GDM1 (cell line): ENCODE measurements at places on chromosomes 16 and 17.

- no peak for DNase-seq
These were observed 19.4 kb downstream of the GGA3 start for GRCh38 chr17:75241996-75242460.

- DNase-seq: no peak
These were observed 170.7 kb downstream of the NTN1 start for GRCh38 chr17:9192010-9192409.

- DNase-seq: no peak
These were observed 28.0 kb downstream of the PRKCB start for GRCh38 chr16:23863511-23864422.

DNA sequence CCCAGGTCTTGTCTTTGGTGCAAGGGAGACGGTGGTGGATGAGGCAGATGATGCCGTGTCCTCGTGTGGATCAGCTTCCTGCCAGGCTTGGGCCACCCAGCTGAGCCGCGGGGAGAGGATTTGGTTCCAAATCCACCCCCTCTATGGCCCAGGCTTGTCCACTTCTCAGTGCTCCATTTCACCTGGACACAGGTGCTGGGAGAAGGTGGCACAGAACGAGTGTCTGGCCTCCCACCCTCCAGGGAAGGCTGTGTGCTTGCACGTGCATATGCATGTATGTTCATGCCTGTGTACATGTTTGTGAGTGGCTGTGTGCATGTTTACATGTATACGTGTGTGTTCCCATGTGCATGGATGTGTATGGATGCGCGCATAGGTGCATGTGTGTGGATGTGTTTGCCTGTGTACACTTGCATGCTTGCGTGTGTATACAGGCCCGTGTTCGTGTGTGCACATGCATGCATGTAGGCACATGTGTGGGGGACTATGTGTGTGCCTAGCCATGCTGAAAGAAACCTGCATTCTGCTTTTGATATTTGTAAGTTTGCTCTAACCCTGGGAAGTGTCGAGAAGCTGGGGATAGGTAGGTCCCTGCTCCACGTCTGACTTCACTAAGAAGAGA lies 196.3 kb downstream of the IRF8 start:
- no peak for DNase-seq

DNA sequence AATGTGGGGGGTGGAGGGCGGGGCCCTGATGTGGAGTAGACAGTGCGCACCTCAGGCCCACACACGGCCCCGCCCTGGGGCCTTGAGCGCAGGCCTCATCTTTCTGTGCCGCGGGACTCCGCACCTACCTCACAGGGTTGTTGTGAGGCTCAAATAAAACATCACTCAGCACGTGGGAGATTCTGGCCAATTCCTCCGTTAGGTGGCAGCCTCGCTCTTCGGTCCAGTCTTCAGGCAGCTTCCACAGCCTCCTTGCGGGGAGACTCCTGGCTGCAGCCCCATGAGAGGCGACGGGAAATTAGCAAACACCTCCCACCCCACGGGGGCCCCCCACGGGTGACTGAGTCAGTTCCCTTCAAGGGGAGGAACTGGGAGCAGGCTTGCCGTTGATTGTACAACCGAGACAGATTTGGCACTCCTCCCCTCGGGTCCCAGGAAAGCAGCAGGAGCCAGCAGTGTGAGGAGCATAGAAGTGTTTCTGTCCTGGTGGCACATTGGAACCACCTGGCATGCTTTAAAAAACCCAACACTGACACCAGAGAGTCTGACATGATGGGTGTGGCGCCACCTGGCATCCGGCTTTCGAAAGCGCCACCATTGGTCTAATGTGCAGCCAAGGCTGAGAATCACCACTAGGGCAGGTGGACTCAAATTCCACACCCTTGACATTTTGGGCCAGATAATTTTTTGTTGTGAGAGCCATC lies 7.6 kb downstream of the MRM1 start:
- no peak for DNase-seq

GRCh38 chr17:58378733-58379510 lies 26.9 kb upstream of the SUPT4H1 start:
- no peak for DNase-seq

DNA sequence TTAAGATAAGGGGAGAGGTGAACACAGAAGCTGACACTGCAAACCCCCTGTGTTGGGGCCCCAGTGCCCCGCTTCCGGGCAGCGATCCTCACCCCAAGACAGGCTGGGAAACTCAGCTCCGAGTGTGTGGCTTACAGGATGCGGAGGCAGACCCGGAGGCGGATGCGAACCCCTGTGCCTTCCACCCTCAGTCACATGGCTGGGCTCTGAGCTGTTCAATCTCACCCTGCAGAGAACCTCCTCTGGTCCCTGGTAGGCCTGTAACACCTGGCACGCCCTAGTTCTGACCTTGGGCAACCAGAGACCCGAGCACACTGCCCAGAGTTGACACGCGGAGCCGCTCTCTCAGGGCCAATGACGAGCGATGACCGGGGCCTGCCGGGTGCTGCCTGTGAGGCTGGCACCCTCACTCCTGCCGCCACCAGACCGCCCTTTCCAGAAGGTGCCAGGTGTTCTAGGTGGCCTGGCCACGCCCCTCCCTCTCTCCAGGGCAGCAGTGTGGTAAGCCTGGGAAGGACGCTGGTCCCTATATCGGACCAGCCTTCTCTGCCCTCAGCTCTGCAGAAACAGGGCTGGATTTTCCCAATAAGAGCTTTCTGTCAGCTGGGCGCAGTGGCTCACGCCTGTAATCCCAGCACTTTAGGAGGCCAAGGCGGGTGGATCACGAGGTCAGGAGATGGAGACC lies 23.3 kb downstream of the MEAK7 start:
- no peak for DNase-seq
